ENCODE measurements at places on chromosomes 1 and 21. TPM values are rescaled to one million over a fixed set of nuclear protein-coding genes. Genes with fewer than 3 reads are reported as not detected.

DNA sequence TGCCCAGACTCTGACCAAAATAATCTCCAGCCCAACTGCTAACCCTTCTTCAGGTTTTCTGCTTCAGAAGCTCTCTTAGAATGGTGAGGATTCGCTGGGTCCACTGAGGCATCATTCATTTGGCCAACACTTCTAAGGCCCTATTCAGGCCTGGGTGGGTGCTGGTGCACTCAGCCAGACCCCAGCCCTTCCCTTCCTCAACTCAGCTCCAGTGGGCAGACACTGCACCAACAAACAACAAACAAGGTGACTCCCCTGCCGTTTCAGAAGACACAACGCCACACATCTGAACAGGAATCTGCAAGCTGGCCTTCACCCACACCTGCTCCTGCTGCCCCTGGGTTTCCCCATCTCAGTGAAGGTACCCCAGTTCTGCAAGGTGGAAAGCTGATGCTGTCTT, 6.0 kb downstream of the HEYL start:
- DNase-seq: no peak
- no peaks in the 10 kb centered on the region for H3K36me3 ChIP-seq
- no peak overlapping the region for H3K4me3 ChIP-seq
- H3K27ac ChIP-seq: no peak overlapping the region
- H3K4me1 ChIP-seq: peaks cover 3% of the 10 kb centered on the region
- no peaks in the 10 kb centered on the region for H3K27me3 ChIP-seq

Gene PTGS2
- not detected for total RNA-seq

GRCh38 chr1:87045761-87046304, 131.4 kb downstream of the HS2ST1 start:
- no peaks in the 10 kb centered on the region for H3K27me3 ChIP-seq
- no peak overlapping the region for H3K4me3 ChIP-seq
- H3K36me3 ChIP-seq: no peaks in the 10 kb centered on the region
- no peak for DNase-seq

- no peak for DNase-seq
- no peak overlapping the region for H3K4me3 ChIP-seq
- no peaks in the 10 kb centered on the region for H3K36me3 ChIP-seq
- no peak overlapping the region for H3K27ac ChIP-seq
These were observed 427.2 kb downstream of the KCNT2 start for GRCh38 chr1:196180847-196181593.

DNA sequence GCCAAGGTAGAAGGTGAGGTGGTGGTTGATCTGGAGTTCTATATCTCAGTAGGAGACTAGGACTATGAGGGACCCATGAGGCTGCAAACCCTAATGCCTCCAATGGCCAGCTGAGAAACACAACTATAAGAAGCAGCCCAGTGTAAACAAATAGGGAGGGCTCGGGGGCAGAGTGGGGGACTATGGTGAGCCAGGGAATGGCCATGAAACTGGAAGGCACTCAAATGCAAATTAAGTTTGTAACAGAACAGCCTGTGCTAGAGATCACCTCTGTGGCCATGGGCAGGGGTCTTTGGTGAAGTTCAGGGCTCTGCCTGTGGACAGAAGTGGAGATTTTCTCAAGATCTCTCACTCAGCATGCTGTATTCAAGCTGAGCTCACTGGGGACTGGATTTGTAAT, 187.1 kb downstream of the GRIK3 start:
- DNase-seq: no peak
- no peaks in the 10 kb centered on the region for H3K36me3 ChIP-seq
- no peak overlapping the region for H3K4me3 ChIP-seq
- H3K27ac ChIP-seq: no peak overlapping the region
- H3K4me1 ChIP-seq: no peaks in the 10 kb centered on the region
- peaks cover 5% of the 10 kb centered on the region for H3K27me3 ChIP-seq

Gene GBP5
- 0.56 TPM for total RNA-seq

DNA sequence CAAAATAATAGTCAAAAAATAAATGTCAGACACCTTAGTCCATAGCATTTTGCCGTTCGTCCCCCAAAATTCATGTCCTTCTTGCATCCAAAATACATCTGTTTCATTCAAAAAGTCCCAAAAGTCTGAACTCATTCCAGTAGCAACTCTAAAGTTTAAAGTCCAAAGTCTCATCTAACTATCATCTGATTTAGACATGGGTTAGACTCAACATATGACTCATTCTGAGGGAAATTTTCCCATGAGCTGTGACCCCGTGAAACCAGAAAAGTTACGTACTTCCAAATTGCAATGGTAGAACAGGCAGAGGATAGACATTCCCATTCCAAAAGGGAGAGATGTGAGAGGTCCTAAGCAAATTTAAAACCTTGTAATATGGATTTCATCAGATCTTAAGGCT, 48.6 kb upstream of the CACHD1 start:
- no peaks in the 10 kb centered on the region for H3K27me3 ChIP-seq
- H3K4me1 ChIP-seq: no peaks in the 10 kb centered on the region
- no peaks in the 10 kb centered on the region for H3K36me3 ChIP-seq
- no peak overlapping the region for H3K27ac ChIP-seq
- no peak for DNase-seq

DNA sequence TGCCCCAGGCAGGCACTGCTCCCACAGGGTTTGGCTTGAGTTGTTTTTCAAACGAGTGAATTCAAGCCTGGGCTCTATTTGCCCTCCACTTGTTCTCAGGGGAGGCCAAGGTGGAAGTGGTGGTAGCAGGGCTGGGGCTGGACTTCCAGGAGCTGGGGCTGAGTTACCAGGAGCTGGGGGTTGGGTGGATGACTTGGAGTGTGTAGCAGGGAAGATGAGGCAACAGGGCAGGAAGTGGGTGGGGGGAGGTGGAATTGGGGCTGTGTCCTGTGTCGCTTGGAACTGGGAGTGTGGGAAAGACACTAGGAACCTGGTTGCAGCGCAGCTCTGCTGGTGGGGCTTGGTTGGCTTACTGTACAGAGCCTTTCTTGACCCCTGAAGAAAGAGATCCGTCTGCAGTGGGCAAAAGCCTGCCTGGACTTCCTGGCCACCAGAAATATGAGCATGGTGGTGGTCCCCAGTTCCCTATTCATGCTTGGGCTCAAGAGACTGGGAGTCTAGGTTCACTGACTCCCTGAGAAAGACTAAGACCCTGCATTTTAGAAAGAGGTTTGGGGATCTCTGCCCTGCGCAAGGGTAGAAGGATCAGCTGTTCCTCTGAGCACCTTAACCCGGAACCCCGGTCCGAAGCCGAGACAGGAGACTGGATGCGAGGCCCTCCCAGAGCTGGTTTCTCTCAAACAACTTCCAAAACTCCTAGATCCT, 3.1 kb downstream of the TFAP2E start:
- no peaks in the 10 kb centered on the region for H3K27me3 ChIP-seq
- H3K4me1 ChIP-seq: peaks cover 25% of the 10 kb centered on the region
- no peak overlapping the region for H3K4me3 ChIP-seq
- H3K27ac ChIP-seq: no peak overlapping the region
- no peaks in the 10 kb centered on the region for H3K36me3 ChIP-seq

DNA sequence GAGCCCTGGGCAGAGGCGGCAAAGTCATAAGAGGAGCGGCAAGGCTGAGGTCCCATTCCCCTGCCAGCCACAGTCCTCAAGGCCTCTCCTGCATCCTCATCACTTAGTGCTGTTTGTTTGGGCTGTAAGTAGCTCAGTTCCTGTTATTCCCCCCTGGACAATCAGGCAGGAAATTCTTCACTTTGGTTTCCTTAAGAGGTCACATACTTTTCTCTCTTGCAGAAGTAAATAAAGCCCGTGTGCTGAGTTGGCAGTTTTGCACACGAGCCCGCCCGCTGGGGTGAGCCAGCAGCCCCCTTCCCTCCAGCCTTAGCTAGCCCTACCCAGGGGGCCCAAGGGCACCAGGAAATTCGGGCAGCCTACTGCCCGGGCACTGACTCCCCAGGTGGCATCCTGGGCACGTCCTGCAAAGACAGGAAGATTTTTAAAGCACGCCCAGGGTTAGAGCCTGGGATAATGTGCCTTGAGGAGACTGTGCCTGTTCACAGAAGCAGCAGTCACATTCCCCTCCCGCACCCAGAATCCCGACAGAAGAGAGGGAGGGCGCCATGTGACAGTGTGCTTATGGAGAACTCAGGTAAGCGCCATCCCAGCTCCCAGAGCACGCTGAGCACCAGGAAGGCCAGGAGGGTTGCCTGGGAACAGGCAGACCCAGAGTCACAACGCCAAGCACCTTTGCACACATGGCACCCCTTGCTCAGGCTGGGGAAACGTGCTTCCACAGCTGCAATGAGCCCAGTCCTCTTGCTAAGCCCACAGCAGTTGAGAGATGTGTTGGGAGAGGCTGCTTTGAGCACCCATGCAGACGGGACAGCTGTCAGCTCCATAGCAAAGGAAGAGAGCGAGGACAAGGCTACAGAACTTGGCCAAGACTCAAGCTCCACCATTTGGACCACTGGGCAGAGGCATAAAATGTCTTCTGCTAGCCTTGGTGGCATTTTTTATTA, 144.5 kb upstream of the TMEM51 start:
- no peak overlapping the region for H3K27ac ChIP-seq
- H3K4me3 ChIP-seq: no peak overlapping the region
- no peaks in the 10 kb centered on the region for H3K4me1 ChIP-seq

DNA sequence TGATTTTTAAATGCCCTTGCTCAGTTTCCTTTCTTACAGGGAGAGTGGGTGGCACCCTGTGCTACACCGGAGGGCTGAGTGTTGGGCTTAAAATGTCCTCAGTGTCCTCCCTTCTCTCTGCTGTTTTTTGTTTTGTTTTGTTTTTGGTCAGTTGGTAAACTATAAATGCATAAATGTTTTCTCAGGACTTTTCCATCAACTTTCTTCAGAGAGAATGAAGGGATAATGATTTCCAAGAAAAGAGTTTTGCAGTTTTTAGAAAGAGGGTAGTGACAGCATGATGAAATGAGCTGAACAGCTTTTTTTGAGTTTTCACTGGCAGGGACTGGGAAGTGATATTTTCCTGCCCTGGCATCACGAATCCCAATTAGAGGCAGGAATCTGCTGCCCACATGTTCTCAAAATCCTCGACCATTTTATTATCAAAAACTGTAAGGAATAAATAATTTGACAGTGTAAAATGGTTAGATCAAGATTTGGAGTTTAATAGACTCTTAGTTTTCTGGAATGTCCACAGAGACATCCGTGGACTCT, 15.2 kb downstream of the LAMC1 start:
- H3K4me3 ChIP-seq: no peak overlapping the region
- no peaks in the 10 kb centered on the region for H3K36me3 ChIP-seq
- H3K4me1 ChIP-seq: peaks cover 8% of the 10 kb centered on the region
- no peaks in the 10 kb centered on the region for H3K27me3 ChIP-seq
- no peak overlapping the region for H3K27ac ChIP-seq

DNA sequence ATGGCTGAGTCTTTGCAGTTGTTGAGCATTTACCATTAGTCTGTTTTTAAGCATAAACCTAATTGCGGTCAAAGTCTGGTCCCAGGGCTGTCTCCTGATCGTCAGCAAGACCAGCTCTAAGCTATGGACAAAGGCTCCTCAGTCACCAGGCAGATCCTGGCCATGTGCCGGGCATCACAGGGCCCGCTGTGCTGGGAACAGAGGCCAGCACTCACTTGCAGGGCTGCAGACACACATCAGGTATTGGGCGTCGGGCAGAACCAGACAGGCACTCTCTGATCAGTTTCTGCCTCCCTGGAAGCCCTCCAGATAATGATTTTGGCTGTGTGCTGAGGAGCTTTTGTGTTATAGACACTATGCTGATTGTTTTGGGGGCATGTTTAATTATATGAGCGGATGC, 26.6 kb downstream of the TMEM51 start:
- no peaks in the 10 kb centered on the region for H3K36me3 ChIP-seq
- H3K4me1 ChIP-seq: peaks cover 34% of the 10 kb centered on the region
- H3K27me3 ChIP-seq: no peaks in the 10 kb centered on the region
- H3K4me3 ChIP-seq: no peak overlapping the region

- H3K27ac ChIP-seq: no peak overlapping the region
- DNase-seq: no peak
- H3K27me3 ChIP-seq: no peaks in the 10 kb centered on the region
- H3K36me3 ChIP-seq: no peaks in the 10 kb centered on the region
- H3K4me3 ChIP-seq: no peak overlapping the region
These were observed 40.1 kb downstream of the DISP3 start for GRCh38 chr1:11518791-11519628.

Gene NOTCH2NLA
- 2.8 TPM for total RNA-seq

- peaks cover 59% of the 10 kb centered on the region for H3K4me1 ChIP-seq
- H3K4me3 ChIP-seq: peak overlapping the region; percentile 95
- no peak for DNase-seq
- no peaks in the 10 kb centered on the region for H3K27me3 ChIP-seq
- H3K27ac ChIP-seq: peak overlapping the region; percentile 98
These were observed 51.7 kb downstream of the RASSF5 start for GRCh38 chr1:206558794-206559671.

Gene PHGDH
- 33.5 TPM for total RNA-seq

Gene LENEP
- total RNA-seq: 0.40 TPM

Gene UTS2
- total RNA-seq: not detected

- no peak for DNase-seq
- H3K36me3 ChIP-seq: no peaks in the 10 kb centered on the region
- no peak overlapping the region for H3K27ac ChIP-seq
- H3K4me1 ChIP-seq: no peaks in the 10 kb centered on the region
- no peak overlapping the region for H3K4me3 ChIP-seq
These were observed 99.7 kb downstream of the GLIS1 start for GRCh38 chr1:53639251-53639763.

GRCh38 chr1:10726355-10726754, 70.1 kb downstream of the CASZ1 start:
- no peaks in the 10 kb centered on the region for H3K4me1 ChIP-seq
- no peak overlapping the region for H3K4me3 ChIP-seq
- no peaks in the 10 kb centered on the region for H3K27me3 ChIP-seq
- no peak overlapping the region for H3K27ac ChIP-seq
- no peak for DNase-seq
- no peaks in the 10 kb centered on the region for H3K36me3 ChIP-seq

DNA sequence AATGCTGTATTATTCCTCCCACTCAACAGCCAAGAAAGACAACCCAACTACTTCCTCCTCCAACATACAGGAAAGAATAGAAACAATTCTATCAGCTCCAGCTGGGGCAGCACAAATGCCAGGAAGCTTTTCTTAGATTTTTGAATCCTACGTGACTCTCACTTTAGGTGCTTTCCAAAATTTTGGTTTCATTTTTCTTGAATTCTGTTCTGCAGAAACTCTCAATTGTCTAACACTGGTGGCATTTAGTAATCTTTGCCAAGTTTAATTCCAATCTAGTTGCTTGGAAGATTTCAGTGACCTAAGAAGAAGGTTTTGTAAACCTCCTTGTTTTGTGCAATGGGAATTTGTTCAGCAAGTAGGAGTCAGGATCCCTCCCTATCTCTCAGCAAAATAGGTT, 37.1 kb upstream of the DOCK7 start:
- no peaks in the 10 kb centered on the region for H3K36me3 ChIP-seq
- H3K4me1 ChIP-seq: 0 out of 2 replicates have a peak, but pooled peaks cover 5% of the 10 kb centered on the region
- H3K4me3 ChIP-seq: 0 out of 2 replicates have a peak overlapping the region, but pooled peaks have one; percentile 7
- peak; percentile 19 for DNase-seq
- no peak overlapping the region for H3K27ac ChIP-seq

GRCh38 chr1:44776730-44777068, 1.4 kb downstream of the RPS8 start:
- peaks cover 8% of the 10 kb centered on the region for H3K36me3 ChIP-seq
- H3K27ac ChIP-seq: peak overlapping the region; percentile 92
- H3K4me3 ChIP-seq: peak overlapping the region; percentile 73
- H3K4me1 ChIP-seq: peaks cover 13% of the 10 kb centered on the region

GRCh38 chr1:220767312-220768125, 19.2 kb upstream of the MTARC1 start:
- H3K27me3 ChIP-seq: no peaks in the 10 kb centered on the region
- no peaks in the 10 kb centered on the region for H3K4me1 ChIP-seq
- H3K27ac ChIP-seq: no peak overlapping the region
- H3K36me3 ChIP-seq: no peaks in the 10 kb centered on the region

Measured in GM12878 (cell line).